ENCODE measurements at places on chromosomes 1 and 21.

GRCh38 chr1:91809317-91809716, 76.6 kb downstream of the TGFBR3 start:
- DNase-seq: no peak

- DNase-seq: peak; percentile 34
These were observed 754 bp downstream of the PRRC2C start for GRCh38 chr1:171486048-171486519.

GRCh38 chr1:78601068-78601467, 19.2 kb upstream of the IFI44L start:
- DNase-seq: no peak

DNA sequence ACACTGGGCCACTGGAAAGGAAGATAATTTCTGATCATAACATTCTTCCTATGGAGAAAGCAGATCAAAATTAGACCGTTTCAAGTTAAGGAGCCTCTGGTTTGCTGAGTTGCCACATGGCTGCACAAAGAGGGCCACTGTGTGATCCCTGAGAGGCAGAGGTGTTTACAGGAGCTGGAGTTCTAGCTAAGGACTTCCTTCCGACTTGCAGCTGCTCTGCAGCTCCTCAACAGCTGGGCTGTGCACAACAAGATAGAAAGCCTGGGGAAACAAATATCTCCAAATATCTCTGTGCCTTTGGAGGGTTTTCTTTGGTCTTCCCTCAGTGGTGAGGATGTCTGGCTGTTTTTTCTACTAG, 26.8 kb downstream of the GADD45A start:
- DNase-seq: no peak

GRCh38 chr1:68819190-68819829, 322.4 kb upstream of the DEPDC1 start:
- no peak for DNase-seq

- no peak for DNase-seq
These were observed 81.6 kb upstream of the DISP3 start for GRCh38 chr1:11397151-11397901.

- DNase-seq: no peak
These were observed 84.1 kb downstream of the DMRTB1 start for GRCh38 chr1:53543130-53543777.

GRCh38 chr1:61436491-61437120, 288.3 kb downstream of the TM2D1 start:
- no peak for DNase-seq

GRCh38 chr1:27122652-27123051, 32.3 kb downstream of the SLC9A1 start:
- no peak for DNase-seq

- peak; percentile 78 for DNase-seq
These were observed 210.9 kb upstream of the GALNT2 start for GRCh38 chr1:229856009-229856650.

DNA sequence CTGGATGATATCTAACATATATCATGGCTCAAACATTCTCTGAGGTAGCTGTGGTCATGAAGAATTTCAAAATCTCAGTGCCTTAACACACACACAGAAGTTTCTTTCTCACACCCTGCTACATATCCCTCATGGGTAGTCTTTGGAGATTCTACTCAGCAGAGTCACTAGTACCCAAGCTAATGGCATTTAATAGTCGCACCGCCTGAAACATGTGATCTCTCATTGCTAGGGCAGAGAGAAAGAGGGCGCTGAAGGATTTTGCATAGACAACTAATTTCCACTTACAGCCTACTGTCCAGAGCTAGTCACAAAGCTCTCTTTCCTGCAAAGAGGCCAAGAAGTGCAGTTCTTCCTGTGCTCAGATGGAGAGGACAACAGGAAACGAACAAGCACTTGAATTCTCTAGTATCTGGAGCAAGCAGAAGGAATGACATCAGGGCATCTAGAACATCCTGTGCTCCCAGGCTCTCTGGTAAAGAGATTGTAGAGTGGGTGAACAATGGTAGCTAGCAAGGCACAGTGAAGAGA, 183.4 kb upstream of the PTBP2 start:
- DNase-seq: no peak

- DNase-seq: no peak
These were observed 12.3 kb upstream of the ZSCAN20 start for GRCh38 chr1:33460144-33460543.

DNA sequence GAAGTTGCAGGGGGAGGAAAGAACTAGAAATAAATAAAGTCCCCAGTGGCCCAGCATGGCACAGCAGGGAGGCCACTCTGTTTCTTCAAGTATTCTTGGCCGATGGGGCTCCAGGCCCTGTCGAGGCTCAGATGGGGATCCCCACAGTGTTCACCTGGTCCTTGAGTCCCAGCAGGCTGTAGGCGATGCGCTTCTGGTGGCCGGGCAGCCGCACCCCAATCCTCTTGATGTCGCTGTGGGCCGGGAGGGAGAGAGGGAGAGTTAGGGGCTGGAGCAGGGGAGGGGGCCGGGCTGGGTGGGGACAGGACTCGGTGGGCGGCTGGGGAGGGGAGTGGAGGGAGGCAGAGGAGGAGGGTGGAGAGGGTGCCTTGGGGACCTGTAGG, 30.8 kb downstream of the EPHA2 start:
- DNase-seq: no peak

DNA sequence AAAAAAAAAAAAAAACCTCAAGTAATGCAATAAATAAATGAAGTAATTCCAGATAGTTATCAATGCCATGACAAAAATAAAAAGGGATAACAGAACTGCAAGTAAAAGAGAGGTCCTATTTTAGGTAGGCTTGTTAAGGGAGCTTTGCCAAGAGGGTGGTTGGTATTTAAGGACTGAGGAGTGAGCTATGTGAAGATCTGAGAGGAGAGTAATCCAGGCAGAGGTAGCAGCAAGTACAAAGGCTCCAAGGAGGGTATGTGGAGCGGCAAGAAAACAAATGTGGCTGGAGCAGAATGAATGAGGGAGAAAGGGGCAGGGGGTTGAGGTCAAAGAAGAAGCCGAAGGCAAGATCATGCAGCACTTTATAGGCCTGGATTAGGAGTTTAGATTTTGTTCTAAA, 59.9 kb upstream of the CDC42BPA start:
- DNase-seq: no peak

DNA sequence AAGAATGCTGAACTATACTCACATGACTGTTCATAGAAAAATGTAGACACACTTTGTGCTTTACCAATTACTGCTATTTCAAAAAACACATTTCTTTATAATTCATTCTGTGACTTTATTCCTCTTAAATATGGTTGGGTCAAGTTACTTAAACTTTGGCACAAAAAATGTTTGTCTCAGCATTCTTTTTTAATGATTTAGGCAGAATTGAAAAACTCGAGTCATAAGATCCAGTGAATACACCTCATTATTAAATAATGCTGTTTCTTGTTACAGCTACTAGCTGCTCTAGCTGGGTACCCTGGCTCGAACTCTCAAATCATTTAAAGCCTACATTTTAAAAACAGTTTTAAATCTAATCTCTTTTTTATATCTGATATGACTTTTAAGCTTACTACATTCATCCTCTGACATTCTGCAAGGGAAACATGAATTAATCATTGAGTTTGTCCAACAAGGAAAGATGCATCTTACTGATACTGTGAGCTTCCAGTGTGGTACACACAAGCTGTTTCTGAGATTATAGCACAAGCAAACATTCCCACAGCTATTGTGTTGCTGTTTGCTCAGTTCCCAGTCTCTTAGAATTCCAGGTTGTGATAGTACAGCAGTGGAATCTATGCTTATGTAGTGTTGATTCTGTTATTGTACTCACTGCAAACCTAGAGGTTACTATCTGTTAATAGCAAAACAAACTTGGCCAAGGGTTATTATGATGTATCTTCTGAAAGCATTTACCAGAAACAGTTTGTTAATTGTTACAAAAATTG, 746.5 kb downstream of the USP25 start:
- DNase-seq: no peak

DNA sequence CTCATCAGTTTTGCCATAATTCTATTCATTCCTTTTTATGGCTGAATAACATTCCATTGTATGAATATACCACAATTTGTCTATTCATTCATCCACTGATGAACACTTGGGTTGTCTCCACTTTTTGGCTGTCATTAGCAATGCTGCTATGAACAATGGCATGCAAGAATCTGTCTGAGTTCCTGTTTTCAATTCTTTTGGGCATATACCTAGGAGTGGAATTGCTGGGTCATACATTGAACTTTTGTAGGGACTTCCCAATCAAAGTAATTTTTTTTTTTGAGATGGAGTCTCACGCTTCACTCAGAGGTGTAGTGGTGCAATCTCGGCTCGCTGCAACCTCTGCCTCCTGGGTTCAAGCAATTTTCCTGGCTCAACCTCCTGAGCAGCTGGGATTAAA, 34.9 kb downstream of the AADACL4 start:
- no peak for DNase-seq

GRCh38 chr1:119714583-119714982, 2.8 kb downstream of the PHGDH start:
- no peak for DNase-seq

- DNase-seq: no peak
These were observed 5.7 kb upstream of the ATP13A2 start for GRCh38 chr1:17017435-17017834.

DNA sequence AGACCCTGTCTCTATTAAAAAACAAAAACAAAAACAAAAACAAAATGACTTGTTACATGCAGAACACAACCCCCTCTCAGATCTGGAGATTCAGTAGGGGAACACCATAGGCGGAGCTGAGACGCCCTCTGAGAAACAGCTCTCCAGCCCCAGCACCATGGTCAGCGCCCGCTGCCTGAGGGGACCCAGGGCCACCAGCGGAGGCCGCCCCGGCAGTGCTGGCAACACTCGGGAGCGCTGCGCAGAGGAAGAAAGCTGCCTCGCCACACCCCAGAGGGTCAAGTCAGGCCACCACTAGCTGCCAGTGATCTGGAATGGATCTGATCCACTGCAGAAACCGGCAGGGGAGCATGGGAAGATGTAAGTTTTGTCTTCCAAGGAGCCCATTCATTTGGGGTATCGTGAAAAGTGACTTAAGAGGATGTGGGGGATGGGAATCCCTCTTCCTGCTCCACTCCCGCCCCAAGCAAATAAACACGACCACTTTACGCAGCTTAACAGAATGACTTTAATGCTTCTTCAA, 3.1 kb downstream of the ACTA1 start:
- DNase-seq: no peak

- peak; percentile 62 for DNase-seq
These were observed 19.5 kb upstream of the NCMAP start for GRCh38 chr1:24536391-24536840.

DNA sequence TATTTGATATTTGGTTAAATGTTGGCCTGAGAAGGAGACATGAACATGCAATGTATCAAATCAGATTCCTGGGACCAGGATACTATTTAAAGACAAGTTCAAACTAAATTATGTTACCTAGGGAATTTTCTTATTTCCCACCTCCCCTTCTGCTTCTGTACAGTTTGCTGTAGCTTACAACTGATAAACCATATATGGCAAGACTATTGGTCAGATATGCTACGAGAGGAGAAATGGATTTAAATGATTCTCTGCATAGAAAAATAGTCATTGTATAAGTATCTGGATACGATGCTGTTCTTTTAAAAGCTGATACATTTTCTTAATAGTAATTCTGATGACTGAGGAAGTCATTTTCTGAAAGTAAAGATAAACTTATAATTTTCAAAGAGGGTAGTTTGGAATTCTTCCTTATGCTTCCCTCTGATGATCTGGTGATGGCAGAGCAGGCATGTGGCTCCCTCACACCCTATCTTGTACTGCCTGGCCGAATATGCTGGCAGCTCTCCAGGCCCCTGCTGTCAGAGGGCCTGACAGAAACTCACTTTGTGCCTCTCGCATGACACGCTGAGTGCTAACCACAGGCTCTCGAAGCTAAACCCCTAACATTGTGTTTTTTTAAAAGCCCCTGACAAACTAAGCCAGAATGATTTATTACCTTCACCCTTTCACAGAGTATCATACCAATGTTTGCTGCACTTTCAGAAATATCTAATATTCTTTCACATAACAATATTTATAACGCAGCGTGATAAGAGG, 19.4 kb downstream of the RRP15 start:
- DNase-seq: no peak

GRCh38 chr1:117535821-117536220, 70.0 kb upstream of the TENT5C start:
- DNase-seq: no peak

DNA sequence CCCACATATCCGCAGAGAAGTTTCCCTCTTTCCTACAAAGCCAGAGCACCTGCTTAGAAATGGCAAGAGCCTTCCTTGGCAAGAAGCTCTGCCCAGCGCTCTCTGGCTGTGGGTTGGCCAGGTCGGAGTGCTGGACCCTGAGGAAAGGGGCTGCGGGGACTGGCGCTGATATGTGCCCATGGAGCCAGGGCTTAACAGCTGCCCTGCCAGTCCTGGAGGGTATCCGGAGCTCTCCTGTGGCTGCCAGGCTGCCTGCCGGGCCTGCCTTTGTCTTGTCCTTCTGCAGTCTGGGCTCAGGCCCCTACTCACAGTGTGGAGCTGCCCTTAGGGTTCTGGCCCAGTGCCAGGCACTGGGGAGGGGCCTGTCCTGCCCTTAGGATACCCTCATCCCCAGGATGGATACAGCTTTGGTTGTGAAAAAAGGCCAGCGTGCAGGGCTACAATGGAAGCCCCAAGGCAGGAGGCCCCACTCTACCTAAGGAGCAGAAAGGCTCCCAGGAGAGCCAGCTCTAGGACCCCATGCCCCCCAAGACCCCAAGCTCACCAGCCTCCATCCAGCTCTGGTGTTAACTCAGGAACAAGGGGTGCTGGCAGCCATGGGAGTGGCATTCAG, 43.4 kb downstream of the KIAA1614 start:
- no peak for DNase-seq

DNA sequence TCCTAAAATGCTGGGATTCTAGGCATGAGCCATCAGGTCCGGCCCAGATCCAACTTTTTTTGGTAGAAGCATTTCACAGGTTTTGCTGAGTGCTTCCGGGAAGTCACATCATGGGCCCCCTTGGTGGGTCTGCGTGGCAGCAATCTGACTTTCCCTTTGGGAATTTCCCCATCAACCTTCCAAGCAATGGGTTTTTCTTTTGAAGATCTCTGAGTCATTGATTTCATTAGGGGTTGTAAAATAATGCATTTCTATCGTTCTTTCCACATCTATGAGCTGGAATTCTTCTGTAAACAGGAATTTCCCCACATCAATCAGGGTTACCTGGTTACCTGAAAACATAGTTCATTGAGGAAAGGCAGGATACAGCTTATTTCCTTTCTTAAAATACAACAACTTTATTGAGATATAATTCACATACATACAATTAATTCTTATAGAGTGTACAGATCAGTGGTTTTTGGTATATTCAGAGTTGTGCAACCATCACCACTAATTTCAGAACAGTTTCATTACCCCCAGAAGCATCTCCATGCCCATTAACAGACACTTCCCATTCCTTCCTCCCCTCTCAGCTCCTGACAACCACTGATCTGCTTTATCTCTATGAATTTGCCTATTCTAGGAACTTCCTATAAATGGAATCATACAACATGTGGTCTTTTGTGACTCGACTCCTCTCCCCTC, 9.9 kb upstream of the ZBTB17 start:
- DNase-seq: no peak

Data from GM10248 (cell line).